ENCODE measurements at places on chromosomes 5 and 9.

DNA sequence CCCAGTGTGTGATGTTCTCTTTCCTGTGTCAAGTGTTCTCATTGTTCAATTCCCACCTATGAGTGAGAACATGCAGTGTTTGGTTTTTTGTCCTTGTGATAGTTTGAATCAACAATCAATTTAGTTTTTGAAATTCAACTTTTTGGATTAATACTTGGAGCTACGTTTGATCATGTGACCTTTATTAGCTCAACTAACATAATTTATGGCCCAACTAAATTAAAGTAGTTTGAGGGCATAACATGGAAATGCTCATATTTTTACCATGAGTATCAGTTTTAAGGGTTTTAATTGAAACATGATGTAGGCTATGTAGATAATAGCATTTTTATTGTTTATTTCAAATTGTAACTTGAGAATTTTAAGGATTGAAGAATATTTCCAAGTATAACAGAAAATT is 168.0 kb downstream of the CCDC171 start:
- DNase-seq = no peak

DNA sequence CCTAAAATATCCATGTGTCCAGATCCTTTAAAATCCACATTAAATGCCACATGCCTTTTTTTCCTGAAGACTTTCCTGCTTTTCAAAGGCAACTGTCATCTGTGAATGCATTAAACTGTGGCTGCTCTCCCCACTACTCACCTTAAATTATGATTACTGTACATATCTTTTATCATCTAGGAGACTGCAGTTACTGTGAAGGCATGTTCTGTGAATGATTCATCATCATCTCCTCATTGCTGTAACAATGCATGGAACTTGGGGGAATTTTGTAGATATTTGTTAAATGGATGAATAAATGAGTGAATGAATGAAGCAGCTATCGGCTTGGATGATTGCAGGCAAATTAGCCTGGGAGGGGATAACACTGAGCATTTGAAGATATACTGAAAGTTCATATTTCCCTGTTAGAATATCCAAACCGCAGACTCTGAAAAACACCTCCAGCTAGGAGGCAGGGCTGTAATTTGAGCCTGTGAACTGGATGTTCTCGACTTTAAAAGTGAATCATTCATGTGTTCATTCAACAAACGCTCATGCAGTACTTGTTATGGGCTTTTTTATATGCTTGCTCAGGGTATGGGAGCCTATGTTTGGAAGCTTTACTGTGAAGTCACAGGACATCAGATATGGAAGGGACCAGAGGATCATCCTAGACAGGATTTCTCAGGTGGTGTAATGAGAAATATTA is 519.2 kb downstream of the KIF4B start:
- no peak for DNase-seq

- DNase-seq = no peak
These were observed 99.8 kb downstream of the TAF11L14 start for GRCh38 chr5:17734011-17734410.

- no peak for DNase-seq
These were observed 393.8 kb upstream of the ZNF608 start for GRCh38 chr5:125140220-125140619.

DNA sequence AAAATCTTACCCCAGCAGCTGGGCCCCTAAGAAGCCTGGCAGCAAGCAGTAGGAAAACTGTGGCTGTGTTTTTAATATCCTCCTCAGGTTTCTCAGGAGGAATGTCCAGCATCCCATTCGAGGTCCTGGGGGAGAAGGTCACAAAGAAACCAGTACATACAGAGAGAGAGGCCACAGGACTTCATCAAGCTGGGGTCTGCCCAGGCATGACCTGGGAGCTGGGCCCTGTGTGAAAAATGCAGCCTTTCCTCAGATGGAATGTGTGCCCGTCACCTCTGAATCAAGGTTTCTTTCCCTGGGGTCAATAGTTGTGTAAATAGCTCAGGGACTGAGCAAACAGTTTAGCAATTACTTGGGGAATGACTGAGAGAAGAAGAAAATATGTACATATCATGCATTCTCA is 33.9 kb upstream of the RAD23B start:
- DNase-seq = no peak
